ENCODE measurements at places on chromosomes 5 and 9. TPM values are rescaled to one million over a fixed set of nuclear protein-coding genes. Genes with fewer than 3 reads are reported as not detected.

ADAMTS2 gene
- not detected for total RNA-seq

GPR151 gene
- total RNA-seq, result not detected

RAD1 gene
- 41.3 TPM for total RNA-seq

SPATA31D4 gene
- total RNA-seq, result not detected

TRIM7 gene
- total RNA-seq, result 2.3 TPM

ADAMTSL1 gene
- total RNA-seq, result not detected

EIF4EBP3 gene
- 11.9 TPM for total RNA-seq

MOB3B gene
- total RNA-seq, result 0.29 TPM

FNIP1 gene
- total RNA-seq, result 16.0 TPM

SH3RF2 gene
- 0.09 TPM for total RNA-seq

LCN12 gene
- 1.3 TPM for total RNA-seq

PLEKHG4B gene
- not detected for total RNA-seq

SLC28A3 gene
- total RNA-seq, result 1.2 TPM

DND1 gene
- 2.9 TPM for total RNA-seq

SLC12A2 gene
- 16.7 TPM for total RNA-seq

SPATA31A3 gene
- not detected for total RNA-seq

TEX48 gene
- 0.86 TPM for total RNA-seq

AP3B1 gene
- 41.1 TPM for total RNA-seq

C9orf50 gene
- not detected for total RNA-seq

DMRT2 gene
- total RNA-seq, result not detected

EQTN gene
- total RNA-seq, result not detected

TMOD1 gene
- total RNA-seq, result 1.5 TPM

RGS14 gene
- 61.9 TPM for total RNA-seq

GADD45G gene
- total RNA-seq, result 2.6 TPM

SHC3 gene
- not detected for total RNA-seq

LMX1B gene
- total RNA-seq, result not detected

RASEF gene
- not detected for total RNA-seq

N4BP3 gene
- total RNA-seq, result 5.3 TPM

SLC36A3 gene
- total RNA-seq, result not detected

STARD4 gene
- 32.5 TPM for total RNA-seq

PCDHA9 gene
- not detected for total RNA-seq

BASP1 gene
- 0.49 TPM for total RNA-seq

TRAF1 gene
- total RNA-seq, result 322 TPM

LHX2 gene
- total RNA-seq, result not detected

FAM221B gene
- total RNA-seq, result not detected

NR5A1 gene
- total RNA-seq, result not detected

WNK2 gene
- total RNA-seq, result 0.20 TPM

Data from CD8-positive, alpha-beta memory T cell (primary cell).